Endothelial cell of umbilical vein (primary cell): ENCODE measurements at places on chromosomes 13 and 19. TPM values are rescaled to one million over a fixed set of nuclear protein-coding genes. Genes with fewer than 3 reads are reported as not detected.

GRCh38 chr13:26494571-26495195, 62.8 kb upstream of the WASF3 start:
- peaks cover 5% of the 10 kb centered on the region for H3K27me3 ChIP-seq
- no peak for DNase-seq
- no peak overlapping the region for H3K4me3 ChIP-seq
- H3K4me1 ChIP-seq: peaks cover 7% of the 10 kb centered on the region
- H3K36me3 ChIP-seq: no peaks in the 10 kb centered on the region

RFPL4A gene
- total RNA-seq: not detected in 2 replicates

CAB39L gene
- total RNA-seq: 5.8 and 7.2 TPM in 2 replicates

TMEM86B gene
- total RNA-seq: 4.1 and 5.4 TPM in 2 replicates

URAD gene
- not detected in 2 replicates for total RNA-seq

GRCh38 chr13:73158851-73159250, 100.0 kb downstream of the KLF5 start:
- H3K27me3 ChIP-seq: no peaks in the 10 kb centered on the region
- H3K4me1 ChIP-seq: no peaks in the 10 kb centered on the region
- no peak overlapping the region for H3K27ac ChIP-seq
- peak; percentile 9 for DNase-seq
- no peak overlapping the region for H3K4me3 ChIP-seq

DNA sequence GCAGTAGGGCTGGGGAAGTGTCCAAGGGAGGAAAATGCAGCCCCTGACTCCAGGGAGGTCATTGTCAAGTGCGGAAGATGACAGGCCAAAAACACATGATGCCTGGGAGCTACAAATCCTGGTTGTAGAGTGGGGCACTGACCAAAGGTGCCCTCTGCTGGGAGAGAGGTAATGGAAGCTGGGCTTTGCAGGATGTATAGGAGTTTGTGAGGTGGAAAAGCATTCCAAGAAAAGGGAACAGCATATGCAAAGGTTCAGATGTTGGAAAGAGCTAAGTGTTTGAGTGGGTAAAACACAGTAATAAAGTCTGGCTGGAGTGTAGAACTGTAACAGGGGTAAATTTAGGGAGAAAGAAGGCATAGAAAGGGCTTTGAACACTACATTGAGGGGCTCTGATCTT, 46.9 kb upstream of the PTPRS start:
- H3K27ac ChIP-seq: no peak overlapping the region
- H3K4me3 ChIP-seq: no peak overlapping the region
- H3K36me3 ChIP-seq: no peaks in the 10 kb centered on the region
- no peaks in the 10 kb centered on the region for H3K27me3 ChIP-seq
- no peak for DNase-seq

DNA sequence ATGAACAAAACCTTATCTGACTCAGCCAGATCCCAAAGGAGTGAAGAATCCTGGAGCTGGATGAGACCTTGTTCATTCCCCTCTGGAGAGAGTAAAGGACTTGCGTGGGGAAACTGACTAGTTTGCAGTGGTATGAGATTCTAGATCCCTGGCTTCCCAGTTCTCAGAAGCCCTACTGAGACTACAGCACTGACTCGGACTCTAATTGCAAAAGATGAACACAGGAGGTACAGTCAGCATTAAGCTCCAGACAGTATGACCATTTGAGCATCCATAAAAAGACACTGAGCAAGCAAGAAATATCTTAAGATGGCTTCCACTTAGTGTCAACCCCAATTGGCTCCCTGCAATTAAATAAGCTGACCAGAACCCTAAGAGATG, 6.8 kb downstream of the ZC3H4 start:
- peaks cover 39% of the 10 kb centered on the region for H3K4me1 ChIP-seq
- H3K27me3 ChIP-seq: no peaks in the 10 kb centered on the region
- H3K4me3 ChIP-seq: no peak overlapping the region

DNA sequence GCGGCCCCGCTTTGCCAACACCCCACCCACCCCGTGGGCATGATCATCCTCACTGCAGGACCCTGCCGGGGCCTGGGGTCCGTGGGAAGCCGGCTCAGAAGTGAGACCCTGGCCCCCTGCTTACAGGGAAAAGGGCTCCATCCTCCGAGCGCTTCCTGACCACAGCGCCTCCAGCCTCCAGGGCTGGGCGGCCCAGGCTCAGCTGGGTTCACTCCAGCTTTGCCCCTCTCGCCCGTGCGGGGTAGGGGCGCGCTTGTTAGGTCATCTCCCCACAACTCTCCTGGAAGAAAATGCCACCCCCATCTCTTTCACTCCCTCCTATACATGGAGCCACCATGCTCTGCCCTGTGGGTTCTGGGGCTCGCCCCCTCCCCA, 6.6 kb upstream of the C1QTNF9B start:
- H3K4me1 ChIP-seq: peaks cover 20% of the 10 kb centered on the region
- no peak overlapping the region for H3K27ac ChIP-seq
- no peaks in the 10 kb centered on the region for H3K27me3 ChIP-seq
- H3K4me3 ChIP-seq: peak overlapping the region; percentile 42
- no peaks in the 10 kb centered on the region for H3K36me3 ChIP-seq
- no peak for DNase-seq

DNA sequence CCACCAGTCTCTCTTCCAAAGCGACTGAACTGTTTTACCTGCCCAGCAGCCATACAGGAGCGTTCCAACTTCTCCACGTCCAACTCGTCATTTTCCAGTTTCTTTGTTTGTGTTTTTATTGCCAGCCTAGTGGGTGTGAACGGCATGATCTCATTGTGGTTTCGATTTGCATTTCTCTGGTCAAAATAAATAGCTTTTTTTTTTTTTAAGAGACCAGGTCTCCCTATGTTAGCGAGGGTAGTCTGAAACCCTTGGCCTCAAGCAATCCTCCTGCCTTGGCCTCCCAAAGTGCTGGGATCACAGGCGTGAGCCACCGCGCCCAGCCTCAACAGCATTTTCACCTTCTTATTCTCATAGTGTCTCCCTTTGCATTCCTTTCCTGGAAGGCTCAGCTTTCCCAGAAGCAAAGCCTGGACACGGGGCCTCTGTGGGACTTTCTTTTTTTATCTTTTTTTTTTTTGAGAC, 4.2 kb upstream of the JSRP1 start:
- H3K27ac ChIP-seq: no peak overlapping the region
- DNase-seq: no peak
- H3K4me1 ChIP-seq: no peaks in the 10 kb centered on the region
- no peaks in the 10 kb centered on the region for H3K36me3 ChIP-seq

- no peak for DNase-seq
- H3K4me1 ChIP-seq: no peaks in the 10 kb centered on the region
- H3K27me3 ChIP-seq: no peaks in the 10 kb centered on the region
- H3K4me3 ChIP-seq: no peak overlapping the region
Observed at GRCh38 chr13:90032841-90033493, 1314.5 kb upstream of the MIR17HG start.

OR4F17 gene
- not detected in 2 replicates for total RNA-seq

- H3K27me3 ChIP-seq: no peaks in the 10 kb centered on the region
- no peak overlapping the region for H3K27ac ChIP-seq
- no peak for DNase-seq
- no peaks in the 10 kb centered on the region for H3K36me3 ChIP-seq
- H3K4me3 ChIP-seq: no peak overlapping the region
Observed at GRCh38 chr13:63731896-63732295, 2316.2 kb upstream of the PCDH20 start.

GRCh38 chr19:8423817-8424223, 10.7 kb downstream of the MARCHF2 start:
- H3K27me3 ChIP-seq: no peaks in the 10 kb centered on the region
- H3K27ac ChIP-seq: peak overlapping the region; percentile 97
- peak; percentile 96 for DNase-seq
- peaks cover 14% of the 10 kb centered on the region for H3K36me3 ChIP-seq

DNA sequence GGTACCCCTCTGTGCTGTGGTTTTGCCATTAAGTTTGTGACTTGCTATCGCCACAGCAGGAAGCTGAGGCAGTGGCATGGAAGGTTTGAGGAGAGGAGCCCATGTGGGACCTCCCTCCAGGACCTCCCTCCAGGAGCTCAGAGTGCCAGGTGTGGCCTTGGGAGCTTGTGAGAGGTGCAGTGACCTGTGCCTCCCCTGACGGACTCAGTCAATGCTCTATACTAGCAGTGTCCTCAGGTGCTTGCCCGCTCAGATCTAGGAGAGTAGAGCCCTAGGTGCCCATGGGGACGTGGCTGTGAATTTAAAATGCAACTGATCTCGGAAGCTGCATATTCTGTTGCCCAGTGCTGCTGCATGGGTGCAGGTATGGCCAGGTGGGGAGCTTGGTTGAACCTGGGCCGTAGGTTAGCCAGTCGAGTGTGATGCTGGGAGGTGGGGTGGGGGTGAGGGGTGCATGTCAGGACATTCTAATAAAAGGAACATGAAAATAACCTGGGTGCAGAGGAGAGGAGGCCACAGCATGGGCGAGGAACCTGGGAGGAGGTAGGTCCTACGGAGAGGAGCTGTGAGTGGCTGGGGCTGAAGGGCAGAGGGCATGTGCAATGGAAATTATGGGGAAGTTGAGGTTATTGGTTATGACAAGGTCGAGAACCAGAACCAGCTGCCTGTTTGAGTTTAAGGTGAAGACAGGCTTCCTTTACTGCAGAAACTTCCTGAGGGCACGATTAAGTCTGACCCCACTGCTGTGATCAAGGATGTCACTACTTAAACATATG, 41.6 kb downstream of the TEX29 start:
- no peaks in the 10 kb centered on the region for H3K4me1 ChIP-seq
- no peaks in the 10 kb centered on the region for H3K36me3 ChIP-seq
- no peak for DNase-seq
- no peaks in the 10 kb centered on the region for H3K27me3 ChIP-seq

PSG7 gene
- total RNA-seq: not detected in 2 replicates

DNA sequence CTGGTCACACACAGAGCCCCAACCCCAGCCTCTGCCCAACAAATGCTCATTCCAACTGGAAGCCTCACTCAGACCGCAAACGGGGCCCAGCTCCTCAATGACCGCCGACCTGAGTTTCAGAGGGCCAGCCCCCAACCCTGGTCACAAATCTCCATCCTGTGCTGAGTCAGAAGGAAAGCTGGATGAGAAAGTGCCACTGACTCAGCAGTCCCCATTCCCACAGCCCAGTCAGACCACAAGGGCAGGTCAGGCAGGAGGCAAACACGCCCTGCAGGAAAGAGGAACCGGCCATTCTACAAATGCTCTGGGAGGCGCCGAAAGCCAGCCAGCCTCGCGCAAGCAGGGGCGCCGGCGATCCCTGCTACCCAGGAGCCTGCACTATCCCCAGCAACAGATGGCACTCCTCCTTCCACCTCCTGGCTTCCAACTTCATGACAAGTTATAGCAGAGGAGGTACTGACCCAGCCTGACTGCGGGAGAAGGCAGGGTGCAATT, 14.1 kb upstream of the PRKD2 start:
- peak; percentile 88 for DNase-seq
- peaks cover 12% of the 10 kb centered on the region for H3K36me3 ChIP-seq
- H3K4me1 ChIP-seq: peaks cover 64% of the 10 kb centered on the region
- no peaks in the 10 kb centered on the region for H3K27me3 ChIP-seq
- H3K27ac ChIP-seq: peak overlapping the region; percentile 41
- H3K4me3 ChIP-seq: no peak overlapping the region

- no peak overlapping the region for H3K27ac ChIP-seq
- no peak for DNase-seq
- peaks cover 9% of the 10 kb centered on the region for H3K36me3 ChIP-seq
Observed at GRCh38 chr19:18672044-18672451, 11.4 kb upstream of the CRTC1 start.

DNA sequence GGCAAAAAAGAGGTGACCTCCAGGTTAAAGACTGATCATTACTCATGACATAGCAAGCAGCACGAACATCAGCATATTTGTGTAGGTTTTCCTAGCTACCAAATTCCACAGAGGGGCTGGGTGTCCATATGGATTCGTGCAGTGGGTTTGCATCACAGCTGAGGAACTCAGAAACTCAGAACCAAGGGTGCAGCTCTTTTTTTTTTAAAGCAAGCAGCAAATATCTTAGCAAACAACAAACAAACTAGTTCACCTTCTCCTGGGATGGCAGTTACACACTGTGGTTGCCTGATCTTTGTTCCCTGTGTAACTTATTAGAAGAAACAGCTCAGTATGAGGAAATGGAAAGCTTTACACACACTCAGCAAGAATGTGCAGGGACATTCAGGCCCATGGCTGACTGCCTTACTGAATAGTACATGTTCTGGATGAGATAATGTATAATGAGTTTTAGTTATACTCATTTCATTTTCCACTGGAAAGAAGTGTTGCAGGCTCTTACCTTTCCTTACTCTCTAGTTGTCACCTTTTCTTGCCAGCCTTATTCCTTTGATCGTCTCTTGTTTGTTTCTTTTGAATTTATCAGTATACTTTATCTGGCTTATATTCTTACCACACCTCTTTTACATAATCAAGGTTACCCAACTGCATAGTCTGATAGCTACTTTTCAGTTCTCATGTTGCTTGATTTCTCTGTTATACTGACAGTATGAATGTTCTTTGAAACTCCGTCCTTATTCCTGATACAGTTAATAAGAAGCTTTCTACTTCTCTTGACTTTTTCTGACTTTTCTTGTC, 4.3 kb downstream of the NDFIP2 start:
- no peak overlapping the region for H3K27ac ChIP-seq
- H3K27me3 ChIP-seq: no peaks in the 10 kb centered on the region
- H3K4me1 ChIP-seq: peaks cover 9% of the 10 kb centered on the region
- DNase-seq: no peak
- H3K36me3 ChIP-seq: no peaks in the 10 kb centered on the region

GRCh38 chr13:46668931-46669525, 116.1 kb downstream of the LRCH1 start:
- DNase-seq: peak; percentile 21
- H3K27ac ChIP-seq: no peak overlapping the region
- H3K27me3 ChIP-seq: no peaks in the 10 kb centered on the region
- no peaks in the 10 kb centered on the region for H3K36me3 ChIP-seq
- no peak overlapping the region for H3K4me3 ChIP-seq
- H3K4me1 ChIP-seq: peaks cover 31% of the 10 kb centered on the region

MAG gene
- not detected in 2 replicates for total RNA-seq

DNA sequence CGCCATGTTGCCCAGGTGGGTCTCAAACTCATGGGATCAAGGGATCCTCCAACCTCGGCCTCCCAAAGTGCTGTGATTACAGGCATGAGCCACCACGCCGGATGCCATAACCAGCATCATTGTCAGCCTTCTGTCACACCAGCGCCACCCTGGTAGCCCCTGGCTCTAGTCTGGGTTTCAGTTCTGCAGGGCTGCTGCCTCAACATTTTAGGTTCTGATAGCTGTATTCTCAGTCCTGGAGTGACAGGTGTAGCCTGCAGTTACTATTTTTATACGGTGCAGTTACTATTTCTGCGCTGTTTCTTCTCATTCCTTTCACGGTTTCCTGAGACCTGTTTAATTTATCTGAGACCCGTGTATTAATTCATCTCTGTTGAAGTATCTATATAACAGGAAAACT, 57.1 kb downstream of the TRPM4 start:
- H3K27me3 ChIP-seq: no peaks in the 10 kb centered on the region
- DNase-seq: no peak
- H3K4me1 ChIP-seq: no peaks in the 10 kb centered on the region
- H3K36me3 ChIP-seq: no peaks in the 10 kb centered on the region

TPTE2 gene
- not detected in 2 replicates for total RNA-seq

CYP2F1 gene
- total RNA-seq: not detected in 2 replicates

CLEC11A gene
- total RNA-seq: 10.4 and 13.3 TPM in 2 replicates

TGFBR3L gene
- total RNA-seq: 1.2 TPM in 1 of 2 replicates, not detected in the other

GRCh38 chr13:27160657-27161295, 10.8 kb downstream of the USP12 start:
- H3K36me3 ChIP-seq: no peaks in the 10 kb centered on the region
- H3K27ac ChIP-seq: no peak overlapping the region
- H3K4me3 ChIP-seq: no peak overlapping the region
- H3K27me3 ChIP-seq: no peaks in the 10 kb centered on the region
